ENCODE measurements at places on chromosomes 13 and 19.
A peak's percentile ranks its signal among the peaks of the same experiment; 100 is the strongest.

- peak; percentile 76 for DNase-seq
These were observed 44.9 kb upstream of the NBEA start for GRCh38 chr13:34897220-34897619.

DNA sequence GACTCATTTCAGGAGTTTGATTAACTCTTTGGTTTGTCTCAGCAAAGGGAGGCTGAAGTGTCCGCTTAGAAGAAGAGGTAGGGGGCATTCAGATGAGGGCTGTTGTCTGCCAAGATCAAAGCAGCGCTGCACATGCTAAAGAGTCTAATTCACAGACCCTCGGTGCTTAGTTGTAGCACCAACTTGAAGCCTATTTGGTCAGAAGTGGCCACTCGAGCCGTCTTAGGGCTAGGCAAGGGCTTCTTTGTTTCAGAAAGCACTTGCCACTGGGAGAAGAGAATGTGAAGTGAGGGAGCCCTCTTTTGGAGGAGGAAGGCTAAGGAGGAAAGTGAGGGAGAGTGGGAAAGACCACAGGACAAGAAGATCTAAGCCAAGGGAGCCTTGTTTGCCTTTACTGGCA is 313.4 kb upstream of the TMTC4 start:
- DNase-seq, result peak; percentile 8

- DNase-seq, result peak; percentile 1
These were observed 1181.9 kb downstream of the OLFM4 start for GRCh38 chr13:54210397-54211049.

DNA sequence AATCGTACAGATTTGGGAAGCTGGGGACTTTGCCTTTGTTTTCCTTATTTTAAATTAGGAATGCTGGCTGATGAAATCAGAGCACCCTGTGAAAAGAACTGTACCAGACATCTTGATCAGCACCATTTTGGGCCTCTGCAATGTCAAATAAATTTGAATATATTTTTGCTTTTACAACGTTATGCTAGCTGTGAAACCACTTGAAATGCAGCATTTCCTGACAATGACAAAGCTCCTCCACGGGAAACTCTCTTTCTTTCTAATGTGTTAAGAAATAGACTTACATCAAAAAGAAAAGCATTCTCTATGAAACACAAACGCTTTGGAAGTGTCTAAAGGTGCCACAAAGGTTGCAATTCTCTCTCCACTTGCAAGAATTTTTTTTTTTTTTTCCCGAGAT is 47.1 kb upstream of the MAP3K10 start:
- DNase-seq, result no peak

- no peak for DNase-seq
These were observed 11.6 kb downstream of the RCN3 start for GRCh38 chr19:49539192-49539952.

DNA sequence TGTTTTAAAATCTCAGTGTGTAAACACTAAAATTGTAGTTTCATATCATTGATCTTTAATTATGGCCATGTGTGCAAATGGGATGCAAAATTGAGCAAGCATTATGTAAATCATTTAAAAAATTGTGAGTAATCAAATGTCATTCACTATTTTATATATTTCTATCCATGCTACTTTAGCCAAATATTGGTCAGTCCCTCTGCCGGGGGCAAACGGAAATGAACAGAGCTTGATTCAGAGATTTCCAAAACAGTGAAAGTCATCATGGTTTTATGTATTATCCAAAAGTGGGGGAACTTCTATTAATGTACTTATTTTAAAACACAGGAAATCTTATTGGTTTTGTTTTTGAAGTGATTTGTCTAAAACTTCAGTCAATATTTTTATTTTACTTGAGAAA is 219.1 kb downstream of the IRS2 start:
- DNase-seq, result no peak

DNA sequence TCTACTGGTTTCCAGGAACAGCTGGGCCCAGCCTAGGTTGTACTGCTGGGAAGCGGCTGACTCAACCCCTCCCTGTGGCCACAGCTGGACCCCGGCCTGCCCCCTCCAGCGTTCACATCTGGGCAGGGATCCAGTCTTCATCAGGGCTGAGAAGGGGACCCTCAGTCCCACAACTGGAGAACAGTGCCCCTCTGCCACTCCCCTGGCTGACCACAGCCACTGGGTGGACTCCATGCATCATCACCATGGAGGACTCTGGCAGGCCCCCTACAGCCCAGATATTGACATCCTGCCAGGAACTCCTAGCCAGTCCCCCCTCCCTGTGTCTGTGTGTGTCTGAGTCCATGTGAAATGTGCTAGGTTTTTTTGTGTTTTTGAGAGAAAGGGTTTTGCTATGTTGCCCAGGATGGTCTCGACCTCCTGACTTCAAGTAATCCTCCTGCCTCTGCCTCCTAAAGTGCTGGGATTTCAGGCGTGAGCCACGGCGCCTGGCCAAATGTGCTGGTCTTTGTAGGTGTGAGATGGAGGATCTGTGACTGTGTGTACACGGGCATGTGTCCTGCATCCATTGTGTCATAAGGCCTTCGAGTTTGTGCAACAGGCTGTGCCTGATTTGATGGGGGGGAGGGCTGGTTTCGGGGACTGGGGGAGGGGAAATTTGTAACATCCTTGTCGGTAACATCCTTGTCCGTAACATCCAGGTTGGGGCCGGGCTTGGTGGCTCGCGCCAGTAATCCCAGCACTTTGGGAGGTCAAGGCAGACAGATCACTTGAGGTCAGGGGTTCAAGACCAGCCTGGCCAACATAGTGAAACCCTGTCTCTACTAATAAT is 4.0 kb upstream of the HOOK2 start:
- DNase-seq, result peak; percentile 69

GRCh38 chr19:45385392-45386221 is 15.2 kb upstream of the ERCC2 start:
- DNase-seq, result no peak

DNA sequence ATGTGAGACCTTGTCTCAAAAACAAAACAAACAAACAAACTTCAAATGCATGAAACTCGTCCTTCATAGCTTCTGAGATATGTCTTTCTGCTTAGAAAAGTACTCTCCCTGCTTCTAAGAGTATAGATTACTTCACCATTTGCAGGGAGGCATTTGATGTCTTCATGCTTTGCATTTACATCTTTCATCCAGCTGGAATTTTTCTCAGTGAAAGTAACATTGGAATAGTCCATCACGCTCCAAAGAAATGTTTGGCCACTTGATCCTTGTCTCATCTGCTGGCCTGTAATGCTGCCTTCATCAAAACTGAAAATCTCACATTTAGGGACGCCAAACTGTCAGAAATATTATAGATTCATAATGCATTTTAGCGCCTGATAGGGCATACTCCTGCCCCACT is 19.2 kb downstream of the PNMA8A start:
- no peak for DNase-seq

GRCh38 chr13:100773923-100774663 is 99.5 kb upstream of the TMTC4 start:
- DNase-seq, result no peak

- DNase-seq, result no peak
These were observed 304.9 kb upstream of the NBEA start for GRCh38 chr13:34637138-34637537.

- DNase-seq, result no peak
These were observed 8.8 kb downstream of the GIPR start for GRCh38 chr19:45676851-45677263.

DNA sequence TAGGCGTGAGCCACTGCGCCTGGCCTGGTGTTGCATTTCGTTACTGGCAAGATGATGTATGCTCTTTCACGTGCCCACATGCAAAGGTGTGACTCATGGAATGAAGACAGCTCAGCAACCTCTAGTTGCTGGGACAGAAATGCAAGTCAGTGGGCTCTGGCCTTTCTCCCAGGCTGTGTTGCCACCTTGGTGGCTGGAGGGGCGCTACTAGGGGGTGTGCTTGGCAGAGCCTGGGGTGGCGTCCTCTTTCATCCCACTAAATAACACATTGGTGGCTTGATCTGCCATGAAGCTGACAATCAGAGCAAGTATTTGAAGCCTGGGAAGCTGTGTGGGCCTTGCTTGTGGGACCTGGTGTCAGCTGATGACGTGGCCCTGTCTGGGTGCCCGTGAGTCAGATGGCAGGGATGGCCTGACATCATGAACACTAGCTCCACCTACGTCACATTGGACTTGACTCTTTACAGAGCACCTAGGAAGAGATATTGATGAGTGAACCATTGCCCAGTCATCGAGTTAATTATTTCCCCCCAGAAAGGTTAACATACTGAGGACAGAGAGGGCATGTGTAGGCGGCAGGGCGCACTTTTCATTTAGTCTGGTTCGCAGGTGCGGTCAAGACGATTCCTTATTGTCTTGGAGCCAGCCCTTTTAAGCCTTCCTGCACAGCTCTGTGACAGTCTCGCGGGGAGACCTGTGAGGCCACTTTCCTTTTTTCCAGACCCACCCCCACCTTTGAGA is 154.2 kb downstream of the TM9SF2 start:
- peak; percentile 87 for DNase-seq

DNA sequence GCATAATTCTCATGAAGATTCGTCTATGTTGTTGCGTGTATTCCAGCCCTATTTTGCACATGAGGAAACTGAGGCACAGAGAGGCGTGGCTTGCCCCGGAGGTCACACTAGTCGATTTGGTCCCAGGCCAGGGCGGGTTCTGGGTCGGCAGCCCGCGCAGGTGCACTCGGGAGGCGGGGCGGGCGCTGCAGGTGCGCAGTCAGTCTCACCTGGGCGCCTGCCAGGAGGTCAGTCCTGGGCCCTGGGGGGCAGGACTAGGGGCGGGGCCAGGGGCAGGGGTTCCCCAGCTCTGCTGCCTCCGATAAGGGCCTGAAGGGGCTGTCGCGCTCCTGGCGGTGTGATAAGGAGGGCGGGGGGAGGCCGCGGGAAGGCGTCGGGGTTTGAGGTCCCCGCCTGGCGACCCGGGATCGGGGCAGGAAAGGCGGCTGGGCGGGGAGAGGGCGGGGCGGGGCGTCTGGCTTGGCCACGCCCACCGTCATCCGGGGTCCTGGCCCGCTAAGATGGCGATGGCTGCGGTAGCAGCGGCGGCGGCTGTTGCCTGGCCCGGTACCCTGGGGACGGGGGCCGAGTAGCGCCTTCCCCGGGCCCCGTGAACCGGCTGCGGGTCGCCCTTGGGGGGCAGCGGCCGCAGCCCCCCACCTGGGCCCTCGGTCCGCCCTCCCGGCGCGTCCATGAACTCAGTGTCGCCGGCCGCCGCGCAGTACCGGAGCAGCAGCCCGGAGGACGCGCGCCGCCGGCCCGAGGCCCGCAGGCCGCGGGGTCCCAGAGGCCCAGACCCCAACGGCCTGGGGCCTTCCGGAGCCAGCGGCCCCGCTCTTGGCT is at the start of gene ATG4D:
ATG4D (plus strand) TSS at position 485 of the 822 bp plus-strand sequence; CDS start at position 672, 187 bp downstream.
- DNase-seq, result peak; percentile 55

DNA sequence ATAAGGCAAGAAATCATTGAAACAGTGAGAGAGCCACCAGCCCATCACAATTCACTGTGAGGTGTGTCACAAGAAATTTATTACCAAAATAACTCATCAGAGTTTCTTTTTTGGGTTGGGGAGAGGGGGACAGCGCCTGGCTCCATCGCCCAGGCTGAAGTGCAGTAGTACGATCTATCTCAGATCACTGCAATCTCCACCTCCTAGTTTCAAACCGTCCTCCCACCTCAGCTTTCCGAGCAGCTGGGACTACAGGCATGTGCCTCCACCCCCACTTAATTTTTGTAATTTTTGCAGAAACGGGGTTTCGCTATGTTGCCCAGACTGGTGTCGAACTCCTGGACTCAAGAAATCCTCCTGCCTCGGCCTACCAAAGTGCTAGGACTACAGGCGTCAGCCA is 3.6 kb downstream of the IFNL1 start:
- DNase-seq, result no peak

DNA sequence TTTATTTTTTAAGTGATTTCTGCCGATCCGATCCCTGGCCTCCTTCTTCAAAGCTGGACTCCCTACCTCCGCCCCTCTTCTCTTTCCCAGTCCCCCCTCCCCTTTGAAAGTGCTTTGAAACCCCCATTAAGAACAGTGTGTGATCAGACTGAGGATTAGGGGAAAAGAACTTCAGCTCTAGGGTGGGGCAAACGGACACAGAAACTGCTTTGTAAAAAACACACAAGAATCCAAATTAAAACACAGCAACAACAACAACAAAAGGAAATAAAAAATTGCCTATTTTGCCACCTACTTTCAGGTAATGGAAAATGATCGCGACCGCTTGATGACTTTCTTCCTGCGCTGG is 1.4 kb downstream of the SPRY2 start:
- DNase-seq, result peak; percentile 14

DNA sequence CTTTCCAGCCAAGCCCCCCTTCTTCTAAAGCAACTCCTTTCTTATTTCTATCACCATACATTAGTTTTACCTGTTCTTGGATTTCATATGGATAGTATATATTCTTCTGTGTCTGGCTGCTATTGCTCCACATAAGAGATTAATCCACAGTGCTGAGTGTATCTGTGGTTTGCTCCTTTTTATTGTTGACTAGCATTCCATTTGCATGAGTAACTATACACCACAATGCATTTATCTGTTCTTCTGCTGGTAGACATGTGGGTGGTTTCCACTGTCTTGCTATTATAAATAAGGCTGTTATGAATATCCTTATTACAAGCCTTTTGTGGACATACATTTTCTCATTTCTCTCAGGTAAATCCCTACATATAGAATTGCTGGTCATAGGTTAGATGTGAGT is 138.2 kb downstream of the SLC7A1 start:
- peak; percentile 86 for DNase-seq

DNA sequence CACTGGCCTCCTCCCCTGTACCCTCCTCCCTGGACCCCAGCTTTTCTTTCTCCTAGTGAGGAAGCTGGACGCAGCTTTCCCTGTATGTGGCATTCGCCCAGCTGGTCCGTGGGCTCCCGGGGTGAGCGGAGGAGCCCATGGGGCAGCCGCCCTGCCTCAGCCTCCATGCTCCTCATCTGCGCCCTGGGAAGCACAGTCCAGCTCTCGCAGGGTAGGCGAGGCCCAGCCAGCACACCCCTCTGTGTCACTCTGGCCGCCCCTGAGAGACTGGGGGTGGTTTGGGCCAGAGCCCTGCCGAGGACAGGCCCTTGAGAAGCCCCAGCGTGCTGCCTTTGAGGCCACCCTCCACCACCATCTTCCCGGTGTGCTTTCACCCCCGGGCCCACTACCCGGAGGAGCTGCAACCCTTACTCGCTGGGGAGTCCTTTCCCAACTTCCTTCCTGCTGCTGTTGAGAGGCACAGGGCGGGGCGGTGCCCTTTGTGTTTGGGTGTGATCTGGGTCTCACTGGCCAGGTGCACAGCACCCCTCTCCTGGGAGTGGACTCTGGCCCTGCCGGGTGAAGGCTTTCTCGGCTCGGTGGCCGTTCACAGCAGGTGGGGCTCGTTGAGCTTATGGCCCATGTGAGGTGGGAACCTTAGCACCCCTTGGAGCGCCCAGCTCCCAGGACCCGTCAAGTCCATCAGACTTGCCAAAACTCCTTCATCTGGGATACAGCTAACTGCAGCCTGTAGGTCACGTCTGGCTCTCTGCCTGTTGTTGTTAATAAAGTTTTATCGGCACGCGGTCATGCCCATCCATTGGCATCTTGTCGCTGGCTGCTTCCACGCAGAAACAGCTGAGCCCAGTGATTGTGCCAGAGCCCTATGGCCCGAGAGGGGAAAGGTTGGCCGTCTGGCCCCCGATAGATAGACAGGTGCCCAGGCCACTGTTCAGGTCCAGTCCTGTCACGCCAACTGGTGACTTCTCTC is 3.2 kb downstream of the NCLN start:
- no peak for DNase-seq

GRCh38 chr13:49297338-49297737 is 49.6 kb downstream of the CDADC1 start:
- DNase-seq, result no peak
